Hepatocyte (in vitro differentiated cells): ENCODE measurements at places on chromosomes 1 and 21. TPM values are rescaled to one million over a fixed set of nuclear protein-coding genes. Genes with fewer than 3 reads are reported as not detected.
A peak's percentile ranks its signal among the peaks of the same experiment; 100 is the strongest.

- no peak for DNase-seq
Measured at GRCh38 chr1:183884526-183884925, 79.6 kb downstream of the RGL1 start.

DNA sequence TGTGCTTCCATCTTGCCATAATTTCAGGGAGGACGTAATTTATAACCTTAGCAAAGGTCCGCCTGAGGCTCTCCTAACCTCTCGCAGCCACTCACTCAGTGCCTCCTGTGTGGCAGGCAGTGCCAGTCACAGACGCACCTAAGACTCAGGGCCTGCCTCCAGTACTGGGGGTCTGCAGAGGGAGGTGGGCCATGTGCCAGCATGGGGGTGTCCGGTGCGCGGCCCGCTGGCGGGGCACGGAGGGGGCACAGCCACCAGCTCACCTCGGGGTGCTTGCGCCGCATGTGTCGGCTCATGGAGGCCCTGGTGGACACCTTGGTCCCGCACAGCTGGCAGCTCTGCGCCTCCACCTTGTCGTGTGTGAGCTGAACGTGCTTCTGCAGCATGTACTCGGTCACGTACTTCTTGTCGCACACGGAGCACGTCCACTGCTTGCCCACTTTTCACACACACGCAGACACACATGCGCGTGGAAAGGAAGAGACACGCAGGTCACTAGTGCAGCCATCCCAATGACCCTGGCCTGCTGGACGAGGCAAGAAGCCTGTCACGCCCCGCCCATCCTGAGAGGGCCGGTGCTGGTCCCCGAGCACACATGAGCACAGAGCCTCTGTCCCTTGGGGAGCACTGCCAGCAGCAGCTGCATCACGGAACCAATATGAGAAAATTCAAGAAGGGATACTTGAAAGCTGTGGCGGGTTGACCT lies 43.2 kb upstream of the RIPK4 start:
- DNase-seq, result no peak

DNA sequence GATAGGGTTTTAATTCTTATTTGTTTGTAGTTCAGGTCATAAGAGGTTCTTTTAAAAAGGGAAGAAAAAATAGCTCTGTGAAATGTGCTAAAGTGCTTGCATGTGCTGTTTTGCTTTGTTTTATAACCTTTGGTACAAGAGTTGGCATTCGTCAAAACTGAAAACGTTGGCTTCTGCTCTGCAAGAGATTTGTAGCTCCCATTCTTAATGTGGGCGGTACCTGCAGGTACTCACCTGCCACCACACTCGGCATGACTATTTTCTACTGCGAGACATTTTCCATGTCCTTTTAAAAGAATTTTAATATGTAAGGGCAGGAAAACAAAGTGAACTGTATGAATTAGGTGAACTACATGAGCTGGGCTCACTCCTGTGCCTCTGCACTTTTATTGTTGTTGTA lies 92.6 kb downstream of the ADARB1 start:
- no peak for DNase-seq

DNA sequence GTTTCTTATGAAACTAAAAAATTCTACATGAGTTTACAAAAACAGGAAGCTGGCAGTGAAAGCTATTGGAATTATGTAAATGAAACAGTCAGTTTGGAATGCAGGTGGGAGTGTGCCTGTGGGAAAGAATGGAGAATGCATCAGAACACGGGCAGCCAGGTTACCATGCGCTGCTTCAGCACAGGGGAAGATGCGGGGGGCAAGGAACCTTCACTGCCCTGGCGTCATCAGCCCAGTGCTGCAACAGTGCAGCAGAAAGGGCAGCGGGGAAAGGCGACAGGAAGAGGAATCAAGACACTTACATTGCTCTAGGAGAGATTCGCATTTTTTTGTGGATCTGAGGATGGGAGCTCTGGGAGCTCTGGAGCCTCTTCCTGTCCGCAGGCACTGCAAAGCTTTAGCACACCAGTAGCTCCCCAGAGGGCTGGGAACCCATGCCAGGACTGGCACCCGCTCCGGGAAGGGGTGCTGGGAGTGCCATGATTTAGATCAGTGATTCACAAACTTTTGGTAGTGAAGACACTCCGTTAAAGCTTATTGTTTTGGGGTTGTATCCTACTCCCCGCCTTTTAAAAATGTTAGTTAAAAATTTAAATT lies 64.1 kb upstream of the WDR26 start:
- peak; percentile 29 for DNase-seq

GRCh38 chr1:18878538-18879214 lies 19.2 kb upstream of the TAS1R2 start:
- no peak for DNase-seq

GRCh38 chr1:190104961-190105360 lies 372.7 kb downstream of the BRINP3 start:
- DNase-seq, result no peak

DNA sequence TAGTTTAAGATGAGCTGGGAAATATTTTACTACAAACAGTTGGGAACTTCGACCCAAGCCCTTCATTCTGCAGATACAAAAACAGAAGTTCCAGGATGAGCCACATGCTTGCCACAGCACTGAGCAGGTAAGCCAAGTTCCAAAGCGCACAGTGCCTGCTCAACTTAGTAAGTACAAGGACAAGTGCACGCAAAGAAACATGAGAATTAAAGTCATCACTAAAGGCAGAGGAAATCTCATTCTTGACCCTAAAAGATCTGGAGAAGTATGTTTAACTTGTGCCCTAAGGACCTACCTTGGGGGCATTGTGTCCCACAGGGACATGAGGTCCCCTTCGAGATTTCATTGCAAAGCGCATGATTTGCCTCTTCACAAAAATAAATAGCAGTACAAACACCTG lies 1.2 kb upstream of the UBAP2L start:
- DNase-seq, result peak; percentile 39

- no peak for DNase-seq
Measured at GRCh38 chr1:3207217-3207848, 138.3 kb downstream of the PRDM16 start.

GRCh38 chr1:156840898-156841279 lies 18.0 kb downstream of the INSRR start:
- DNase-seq, result no peak

DNA sequence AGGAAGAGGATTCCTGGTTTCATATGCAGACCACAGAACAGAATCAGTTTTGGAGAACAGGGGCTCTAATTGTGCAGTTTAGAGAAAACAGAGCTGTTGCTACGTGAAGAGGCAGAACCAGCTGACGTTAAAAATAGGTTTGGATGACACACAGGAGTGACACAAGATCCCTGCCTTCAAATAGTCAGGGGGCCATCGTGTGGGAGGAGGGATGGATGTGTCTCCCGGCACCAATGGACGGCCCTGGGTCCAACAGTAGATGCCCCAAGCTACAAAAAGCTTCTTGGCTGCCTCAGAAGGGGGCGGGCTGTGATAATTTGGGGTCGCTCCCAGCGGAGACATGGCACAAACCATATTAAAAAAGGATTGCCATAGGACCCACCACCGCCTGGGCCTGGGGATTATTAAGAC lies 87.8 kb downstream of the MRPL37 start:
- DNase-seq, result no peak

DNA sequence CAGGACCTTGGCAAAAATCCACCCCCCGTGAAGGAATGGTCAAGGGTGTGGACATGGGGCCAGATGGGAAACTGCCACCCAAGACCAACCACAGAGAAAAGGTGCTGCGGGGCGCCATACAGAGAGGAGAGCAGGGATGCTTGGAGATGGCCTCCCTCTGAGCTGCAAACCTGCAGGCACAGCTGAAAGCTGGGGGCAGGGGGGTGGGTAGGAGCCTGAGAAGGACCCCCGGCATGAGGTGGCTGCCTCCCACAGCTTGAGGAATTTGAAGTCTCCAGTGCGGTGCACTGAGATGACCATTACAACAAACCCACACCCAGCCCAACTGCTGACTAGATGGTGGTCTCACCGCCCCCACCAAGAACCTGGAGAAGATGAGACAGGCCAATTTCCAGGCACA lies 84.8 kb downstream of the WDR4 start:
- DNase-seq, result no peak

DNA sequence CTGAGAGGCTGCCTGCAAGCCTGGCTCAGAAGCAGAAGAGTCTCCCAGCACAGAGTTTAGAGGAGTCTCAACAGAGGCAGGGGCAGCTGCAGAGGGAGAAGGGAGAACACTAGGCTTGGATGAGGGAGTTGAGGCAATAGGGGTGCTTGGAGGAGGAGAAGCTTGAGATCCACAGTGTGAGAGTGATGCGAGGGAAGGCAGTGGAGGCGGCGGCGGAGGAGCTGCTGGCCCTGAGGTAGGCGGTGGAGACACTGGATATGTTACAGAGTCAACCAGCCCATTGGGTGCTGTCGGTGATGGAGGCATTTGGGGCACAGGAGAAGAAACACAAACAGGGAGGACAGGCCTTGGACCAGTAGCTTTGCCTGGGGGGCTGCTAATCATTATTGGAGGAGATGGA lies 89.4 kb upstream of the LBR start:
- no peak for DNase-seq

GRCh38 chr1:30538226-30538992 lies 185.0 kb downstream of the MATN1 start:
- DNase-seq, result no peak

DNA sequence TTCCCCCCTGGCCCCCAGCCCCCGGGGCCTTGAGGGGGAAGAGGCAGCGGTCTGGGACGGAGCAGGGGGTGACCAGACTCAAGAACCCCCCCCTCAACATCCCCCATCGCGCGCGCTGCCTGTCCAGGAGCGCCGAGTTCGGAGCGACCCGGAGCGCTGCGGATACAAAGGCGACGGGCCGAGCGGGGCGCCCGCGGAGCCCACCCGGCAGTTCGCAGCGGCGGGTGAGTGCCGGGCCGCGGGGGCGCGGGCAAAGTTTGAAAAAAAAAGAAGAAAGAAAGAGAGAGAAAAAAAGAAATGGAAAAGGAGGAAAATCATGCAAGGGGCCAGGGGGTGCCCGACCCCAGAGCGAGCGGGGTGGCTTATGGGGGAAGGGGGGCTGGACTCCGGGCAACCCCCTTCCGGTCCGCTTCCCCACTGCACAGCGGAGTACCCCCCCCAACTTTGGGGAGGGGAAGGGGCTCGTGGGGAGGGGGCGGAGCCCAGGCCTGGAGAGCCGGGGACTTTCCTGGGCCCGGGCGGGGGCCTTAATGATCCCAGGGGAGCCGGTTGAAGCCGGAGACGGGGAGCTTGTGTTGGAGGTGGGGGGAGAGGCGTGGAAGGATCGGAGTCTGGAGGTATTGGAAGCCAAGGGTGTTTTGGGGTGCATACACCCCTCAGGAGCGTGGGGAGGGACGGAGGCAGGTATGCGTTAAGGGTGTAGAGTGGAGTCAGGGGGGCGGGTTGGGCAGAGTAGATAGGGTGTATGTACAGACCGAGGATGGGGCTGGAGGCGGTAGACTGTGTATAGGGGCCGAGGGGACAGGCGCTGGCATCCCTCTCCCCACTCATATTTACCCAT lies 502 bp downstream of the VANGL2 start:
- peak; percentile 75 for DNase-seq

GRCh38 chr1:228798035-228798434 lies 62.8 kb downstream of the RHOU start:
- no peak for DNase-seq

DNA sequence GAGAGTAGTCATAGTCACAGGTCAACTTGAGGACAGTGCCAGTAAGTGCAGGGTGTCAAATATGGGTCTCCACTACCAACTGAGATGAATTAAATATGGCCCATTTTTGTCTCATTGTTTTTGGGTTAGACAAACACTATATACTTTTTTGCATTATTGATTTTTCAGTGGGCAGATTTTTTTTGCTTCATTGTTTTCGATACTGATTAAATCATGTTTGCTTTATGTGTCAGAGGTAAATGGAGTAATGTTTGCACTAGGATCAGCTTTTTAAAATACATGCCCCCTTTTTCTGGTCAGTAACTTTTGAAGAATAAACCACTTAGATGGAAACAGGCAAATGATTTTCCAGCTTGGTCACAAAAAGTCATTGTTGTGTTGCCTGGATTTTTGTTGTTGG lies 199.0 kb downstream of the USH2A start:
- DNase-seq, result no peak

- DNase-seq, result no peak
Measured at GRCh38 chr1:2378956-2379732, 12.2 kb downstream of the MORN1 start.

DNA sequence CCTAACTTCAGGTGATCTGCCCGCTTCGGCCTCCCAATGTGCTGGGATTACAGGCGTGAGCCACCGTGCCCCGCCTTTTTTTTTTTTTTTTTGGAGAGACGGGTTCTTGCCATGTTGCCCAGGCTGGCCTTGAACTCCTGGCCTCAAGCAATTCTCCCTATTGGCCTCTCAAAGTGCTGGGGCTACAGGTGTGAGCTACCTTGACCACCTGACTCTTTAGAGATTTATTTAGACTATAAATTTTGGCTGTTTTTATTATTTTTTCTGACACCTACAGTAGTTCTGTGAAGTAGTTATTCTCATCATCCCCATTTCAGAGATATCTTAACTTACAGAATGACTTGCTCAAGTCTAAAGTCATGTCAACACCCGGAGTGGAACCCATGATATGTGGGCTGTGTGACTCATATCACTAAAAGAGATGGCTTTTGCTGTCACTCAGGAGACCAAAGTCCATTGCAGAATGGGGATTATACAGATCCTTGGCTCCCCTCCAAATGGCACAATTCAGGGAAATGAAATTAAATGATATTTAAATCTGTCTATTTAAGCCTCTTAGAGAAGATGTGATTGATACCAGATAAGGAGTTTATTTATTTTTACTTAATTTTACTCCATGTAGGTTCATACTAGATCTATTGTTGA lies 93.2 kb downstream of the CTH start:
- peak; percentile 63 for DNase-seq

GSTM1 gene
- polyA plus RNA-seq, result 44.3 and 47.4 TPM in 2 replicates

IFNLR1 gene
- polyA plus RNA-seq, result 3.6 and 7.5 TPM in 2 replicates

PRDM16 gene
- polyA plus RNA-seq, result 7.7 and 8.1 TPM in 2 replicates

KLHL12 gene
- polyA plus RNA-seq, result 12.7 and 15.1 TPM in 2 replicates

THEM4 gene
- polyA plus RNA-seq, result 20.2 and 25.2 TPM in 2 replicates

CDCP2 gene
- polyA plus RNA-seq, result not detected in 2 replicates

PWP2 gene
- polyA plus RNA-seq, result 0.36 and 1.4 TPM in 2 replicates

GSTM5 gene
- 1.2 and 1.6 TPM in 2 replicates for polyA plus RNA-seq

ZNF683 gene
- not detected in 2 replicates for polyA plus RNA-seq

CD5L gene
- not detected in 2 replicates for polyA plus RNA-seq

MASP2 gene
- polyA plus RNA-seq, result 9.5 and 16.6 TPM in 2 replicates
